ENCODE measurements at places on chromosomes 11 and 22.

GRCh38 chr11:563812-564578, 3.2 kb downstream of the RASSF7 start:
- DNase-seq = no peak

- no peak for DNase-seq
These were observed 17.4 kb downstream of the OR4D9 start for GRCh38 chr11:59528711-59529110.

DNA sequence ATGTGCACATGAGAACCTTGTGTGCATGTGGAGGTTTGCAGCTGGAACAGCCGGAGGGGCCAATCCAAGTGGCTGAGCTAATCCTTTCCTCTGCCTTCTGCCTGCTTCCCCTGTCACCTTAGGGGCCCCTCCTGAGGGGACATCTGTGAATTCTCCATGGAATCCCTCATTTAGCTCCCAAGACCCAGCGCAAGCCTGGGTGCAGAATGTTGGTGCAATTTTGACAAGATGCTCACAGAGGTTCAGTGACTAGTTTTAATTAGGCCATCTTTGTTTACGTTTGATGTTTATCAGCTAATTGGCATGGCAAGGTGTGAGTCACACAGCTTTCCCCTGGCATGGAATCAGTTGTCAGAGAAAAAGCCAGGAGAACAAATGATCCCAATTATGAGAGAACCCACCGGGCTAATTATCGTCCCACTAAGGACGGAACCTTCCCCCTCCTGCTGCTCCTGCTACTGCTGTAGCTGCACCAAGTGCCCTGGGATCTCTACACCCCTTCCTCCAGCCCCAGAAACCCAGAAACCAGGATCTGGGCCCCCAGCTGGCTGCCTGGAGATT, 63.6 kb upstream of the PAX6 start:
- DNase-seq = no peak

GRCh38 chr11:61671527-61671926, 8.7 kb upstream of the DAGLA start:
- DNase-seq = no peak

GRCh38 chr11:65134240-65134951, at the start of gene SYVN1:
Gene SYVN1, minus strand, starts transcription at chr11:65134519. Its CDS starts 918 bp downstream, at chr11:65133601.
- peak; percentile 88 for DNase-seq

All from stimulated activated CD4-positive, alpha-beta T cell treated with anti-CD3 and anti-CD28 coated beads, Interleukin-1b, Interleukin-23, amount 100 ng/mL, for 4 hours (primary cell).